Activated naive CD8-positive, alpha-beta T cell treated with anti-CD3 and anti-CD28 coated beads for 36 hours (primary cell): ENCODE measurements at places on chromosomes 1 and 21. TPM values are rescaled to one million over a fixed set of nuclear protein-coding genes. Genes with fewer than 3 reads are reported as not detected.

Gene IL20
- total RNA-seq: not detected

Gene AIRE
- total RNA-seq: not detected

Gene PRKAA2
- 0.02 TPM for total RNA-seq

Gene CFHR3
- total RNA-seq: not detected

Gene TGFB2
- not detected for total RNA-seq

Gene ATP6V1G3
- not detected for total RNA-seq

Gene BGLAP
- total RNA-seq: 1.6 TPM

Gene RIPK4
- total RNA-seq: 0.76 TPM

Gene RASAL2
- not detected for total RNA-seq

Gene OVAAL
- total RNA-seq: not detected

Gene S100B
- total RNA-seq: 8.7 TPM

Gene CATSPERE
- total RNA-seq: 0.45 TPM

Gene CREB3L4
- 6.8 TPM for total RNA-seq

Gene LCE2B
- not detected for total RNA-seq

GRCh38 chr1:39177706-39178105 lies 26.8 kb upstream of the MACF1 start:
- no peak for DNase-seq

- DNase-seq: peak; percentile 50
Observed at GRCh38 chr1:182259229-182259872, 132.2 kb downstream of the GLUL start.

- no peak for DNase-seq
Observed at GRCh38 chr1:165659581-165659895, 28.5 kb downstream of the MGST3 start.

- DNase-seq: no peak
Observed at GRCh38 chr1:109199710-109200109, 14.0 kb upstream of the SARS1 start.

- no peak for DNase-seq
Observed at GRCh38 chr1:118264343-118264742, 79.3 kb upstream of the SPAG17 start.

- DNase-seq: no peak
Observed at GRCh38 chr1:172717722-172718465, 59.0 kb downstream of the FASLG start.

GRCh38 chr1:38727684-38728584 lies 131.6 kb downstream of the RRAGC start:
- DNase-seq: no peak

DNA sequence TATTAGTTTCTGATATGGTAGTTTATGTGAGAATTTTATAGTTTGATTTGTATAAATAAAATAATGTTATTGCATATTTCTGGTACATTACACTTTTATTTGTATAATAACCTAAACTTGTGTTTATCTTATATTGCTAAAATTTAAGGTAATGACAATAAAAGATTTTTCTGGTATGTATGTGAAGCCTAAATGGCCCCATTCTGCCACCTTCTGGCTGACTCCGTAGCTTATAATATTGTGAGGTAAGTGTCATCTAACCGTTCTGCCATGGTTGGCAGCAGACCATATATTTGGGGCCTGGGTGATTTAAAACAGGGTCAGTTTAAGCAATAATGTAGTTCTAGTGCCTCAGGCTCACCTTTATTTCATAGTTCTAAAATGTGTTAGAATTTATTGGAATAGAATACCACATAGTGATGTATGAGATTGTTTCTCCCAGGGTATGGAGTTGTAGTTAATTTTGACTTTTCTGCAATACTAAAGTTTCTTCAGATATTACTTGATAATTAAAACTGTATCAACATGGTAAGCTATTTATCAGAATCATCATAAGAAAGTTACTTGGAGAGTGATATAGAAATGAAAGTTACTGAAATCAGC lies 21.2 kb upstream of the PRKACB start:
- DNase-seq: peak; percentile 23

DNA sequence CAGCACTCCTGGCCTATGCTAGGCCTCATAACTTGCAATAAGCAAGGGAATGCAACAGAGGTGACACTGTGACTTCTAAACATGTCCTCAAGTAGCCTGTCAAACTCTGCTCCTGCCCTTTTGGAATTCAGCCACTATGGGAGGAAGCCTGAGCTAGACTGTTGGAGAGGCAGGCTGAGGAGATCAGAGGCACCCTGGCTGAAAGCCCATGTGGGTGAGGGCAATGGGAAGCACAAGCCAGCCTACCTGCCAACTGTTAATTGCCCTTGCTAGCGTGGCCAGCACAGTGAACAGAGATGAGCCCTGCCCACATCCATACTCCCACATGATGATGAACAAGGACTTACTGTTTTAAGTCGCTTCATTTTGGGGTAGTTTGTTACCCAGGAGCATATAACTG lies 17.7 kb downstream of the GNB1 start:
- no peak for DNase-seq

GRCh38 chr21:43644609-43645008 lies 14.7 kb downstream of the HSF2BP start:
- no peak for DNase-seq

GRCh38 chr1:41416552-41417334 lies 55.5 kb downstream of the FOXO6 start:
- DNase-seq: peak; percentile 63

DNA sequence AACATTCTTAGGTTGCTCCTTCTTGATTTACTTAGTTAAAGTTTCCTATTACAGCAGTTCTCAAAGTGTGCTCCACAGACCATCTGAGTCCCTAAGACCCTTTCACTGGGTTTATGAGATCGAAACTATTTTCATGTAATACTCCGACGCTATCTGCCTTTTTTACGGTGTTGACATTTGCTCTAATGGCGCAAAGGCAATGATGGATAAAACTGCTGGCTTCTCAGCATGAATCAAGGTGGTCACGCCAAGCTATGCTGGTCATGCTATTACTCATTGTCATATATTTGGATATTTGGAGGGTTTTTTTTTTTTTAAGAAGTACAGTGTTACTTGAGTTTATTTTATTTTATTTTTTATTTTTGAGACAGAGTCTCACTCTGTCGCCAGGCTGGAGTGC lies 235.1 kb downstream of the KIF26B start:
- DNase-seq: no peak

DNA sequence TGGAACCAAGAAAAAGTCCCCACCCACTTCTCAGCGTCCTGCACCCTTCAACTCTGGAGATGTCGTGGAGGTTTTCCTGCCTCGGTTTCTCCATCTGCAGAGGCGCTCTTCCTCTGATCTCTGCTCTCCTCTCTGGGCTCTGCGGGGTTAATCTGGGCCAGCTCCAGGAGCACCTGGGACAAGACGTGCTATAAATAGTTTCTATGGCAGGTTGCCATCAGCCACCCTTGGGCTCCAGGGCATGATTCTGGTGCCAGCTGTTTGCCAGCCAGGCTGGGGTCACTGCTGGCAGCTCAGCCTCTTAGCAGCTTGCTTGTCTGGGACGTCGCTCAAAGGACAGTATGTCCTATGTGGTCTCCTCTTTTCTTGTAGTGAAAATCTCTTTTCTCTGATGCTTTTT lies 137.1 kb downstream of the ACTL8 start:
- no peak for DNase-seq

- no peak for DNase-seq
Observed at GRCh38 chr1:8571200-8571984, 246.0 kb downstream of the RERE start.

DNA sequence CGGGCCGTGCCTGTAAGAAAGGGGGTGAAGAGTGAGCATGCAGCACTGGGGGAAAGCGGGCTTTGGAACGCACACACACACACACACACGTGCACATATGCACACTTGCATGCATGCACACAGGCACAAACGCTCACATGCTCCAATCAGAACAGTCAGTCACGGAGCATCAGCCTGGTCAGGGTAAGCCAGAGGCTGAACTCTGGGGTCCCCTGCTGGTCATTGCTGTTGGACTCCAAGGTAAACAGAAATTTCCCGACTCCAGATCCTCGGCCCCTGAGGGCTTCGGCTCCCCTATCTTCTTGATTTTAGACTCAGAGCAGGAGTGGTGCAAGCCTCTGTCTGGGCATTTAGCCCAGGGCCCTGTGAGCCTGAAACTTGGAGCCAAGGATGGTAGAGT lies 54.2 kb downstream of the SYT2 start:
- DNase-seq: no peak

- DNase-seq: no peak
Observed at GRCh38 chr21:36654796-36655325, 44.1 kb upstream of the SIM2 start.

GRCh38 chr1:65267271-65267670 lies 42.1 kb upstream of the DNAJC6 start:
- no peak for DNase-seq

DNA sequence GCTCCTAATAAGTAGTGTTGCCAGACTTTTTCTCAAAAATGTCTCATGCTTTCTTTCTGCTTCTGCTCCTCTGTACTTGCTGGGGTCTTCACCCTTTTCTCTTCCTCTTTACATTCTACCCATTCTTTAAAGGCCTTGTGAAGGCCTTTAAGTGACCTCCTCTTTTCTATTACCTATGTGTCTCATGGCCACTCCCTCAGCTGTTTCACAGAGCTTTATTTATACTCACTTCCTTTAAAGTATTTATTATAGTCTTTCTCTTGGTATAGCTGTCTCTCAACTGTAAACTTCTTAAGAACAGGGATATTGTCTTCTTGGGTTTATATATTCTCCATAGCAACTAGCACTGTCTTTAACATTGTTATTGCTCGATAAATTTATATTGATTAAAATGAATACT lies 792 bp downstream of the GOLPH3L start:
- DNase-seq: no peak

- DNase-seq: no peak
Observed at GRCh38 chr1:89971600-89971999, 23.3 kb upstream of the ZNF326 start.

DNA sequence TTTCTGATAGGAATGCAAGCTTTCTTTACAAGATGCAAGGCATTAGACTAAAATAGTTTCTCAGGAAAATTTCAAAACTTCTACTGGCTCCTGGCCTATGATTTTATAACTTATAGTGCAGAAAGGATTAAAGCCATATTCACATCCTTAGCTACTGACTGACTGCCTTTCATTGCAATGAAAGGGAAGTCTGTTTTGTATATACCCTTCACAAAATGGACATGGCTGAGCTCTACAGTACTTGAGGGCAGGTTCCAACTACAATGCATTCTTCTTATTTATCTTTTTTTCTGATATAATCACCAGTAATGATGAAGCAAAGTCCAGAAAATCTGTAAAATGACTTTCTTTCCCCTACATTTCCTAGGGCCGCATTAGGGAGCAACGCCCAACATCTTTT lies 100.5 kb upstream of the ESRRG start:
- DNase-seq: no peak

DNA sequence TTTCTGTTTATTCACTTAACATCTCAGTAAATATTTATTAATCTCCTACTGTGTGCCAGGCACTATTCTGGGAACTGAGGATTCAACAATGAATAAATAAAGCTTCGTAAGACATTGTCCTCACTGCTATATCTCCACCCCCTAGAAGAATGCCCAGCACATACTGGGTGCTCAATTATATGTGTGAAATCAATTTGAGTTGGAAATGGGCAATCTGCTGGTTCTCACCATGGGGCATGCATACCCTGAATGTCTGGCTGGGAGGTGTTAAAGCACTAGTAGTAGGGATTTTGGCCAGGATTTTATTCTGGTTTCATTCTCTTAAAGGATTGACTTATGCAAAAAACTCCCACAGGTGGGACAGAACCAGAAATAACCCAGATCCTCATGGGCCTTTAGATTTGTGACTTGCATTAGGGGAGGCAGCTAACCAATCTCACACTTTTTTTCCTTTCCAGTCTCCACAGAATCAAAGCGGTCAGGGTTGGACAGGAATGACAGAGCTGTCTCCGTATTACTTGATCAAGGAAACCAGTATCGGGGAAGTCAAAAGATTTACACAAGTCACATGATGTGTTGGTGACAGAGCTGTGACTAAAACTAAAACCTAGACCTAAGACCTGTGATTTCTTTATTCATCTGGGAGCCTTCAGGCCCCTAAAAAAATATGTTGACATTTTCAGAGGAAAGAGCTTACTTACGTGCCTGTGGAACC lies 12.8 kb downstream of the GFI1 start:
- DNase-seq: no peak

- no peak for DNase-seq
Observed at GRCh38 chr1:113850127-113850796, 21.2 kb downstream of the PTPN22 start.

DNA sequence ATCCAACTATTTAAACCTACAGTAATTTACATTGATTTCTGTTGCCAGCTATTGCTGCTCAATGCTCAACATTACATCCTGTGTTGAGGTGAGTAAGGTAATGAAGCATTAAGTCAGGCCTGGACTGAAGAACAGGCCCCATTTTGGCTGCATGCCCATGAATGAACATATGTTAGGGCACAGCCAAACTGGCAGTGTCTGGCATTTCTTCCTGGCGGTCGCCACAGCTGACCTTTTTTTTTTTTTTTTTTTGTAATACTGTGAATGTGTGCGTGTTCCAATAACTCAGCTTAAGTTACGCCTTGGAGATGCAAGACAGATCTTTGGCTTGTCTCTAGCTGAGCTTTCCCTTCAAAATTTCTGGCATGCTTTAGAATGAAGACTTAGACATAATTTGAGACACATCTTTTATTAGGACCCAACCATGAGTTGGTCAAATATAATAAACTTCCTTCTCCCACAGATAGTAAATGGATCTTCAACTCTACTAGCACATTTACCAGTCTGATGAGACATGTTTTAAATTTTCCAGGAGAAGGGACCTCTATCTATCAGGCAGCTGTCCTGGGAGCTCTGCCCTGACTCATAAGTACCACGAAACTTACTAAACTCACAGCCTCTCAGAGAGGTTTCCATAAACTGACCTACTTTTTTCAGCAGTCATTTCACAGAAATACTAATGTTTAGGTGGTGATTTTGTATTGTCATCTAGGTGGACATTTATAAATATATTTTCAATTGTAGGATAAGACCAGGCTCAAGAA lies 341.1 kb upstream of the RUNX1 start:
- DNase-seq: no peak

GRCh38 chr1:56409112-56409691 lies 170.2 kb downstream of the PLPP3 start:
- no peak for DNase-seq

DNA sequence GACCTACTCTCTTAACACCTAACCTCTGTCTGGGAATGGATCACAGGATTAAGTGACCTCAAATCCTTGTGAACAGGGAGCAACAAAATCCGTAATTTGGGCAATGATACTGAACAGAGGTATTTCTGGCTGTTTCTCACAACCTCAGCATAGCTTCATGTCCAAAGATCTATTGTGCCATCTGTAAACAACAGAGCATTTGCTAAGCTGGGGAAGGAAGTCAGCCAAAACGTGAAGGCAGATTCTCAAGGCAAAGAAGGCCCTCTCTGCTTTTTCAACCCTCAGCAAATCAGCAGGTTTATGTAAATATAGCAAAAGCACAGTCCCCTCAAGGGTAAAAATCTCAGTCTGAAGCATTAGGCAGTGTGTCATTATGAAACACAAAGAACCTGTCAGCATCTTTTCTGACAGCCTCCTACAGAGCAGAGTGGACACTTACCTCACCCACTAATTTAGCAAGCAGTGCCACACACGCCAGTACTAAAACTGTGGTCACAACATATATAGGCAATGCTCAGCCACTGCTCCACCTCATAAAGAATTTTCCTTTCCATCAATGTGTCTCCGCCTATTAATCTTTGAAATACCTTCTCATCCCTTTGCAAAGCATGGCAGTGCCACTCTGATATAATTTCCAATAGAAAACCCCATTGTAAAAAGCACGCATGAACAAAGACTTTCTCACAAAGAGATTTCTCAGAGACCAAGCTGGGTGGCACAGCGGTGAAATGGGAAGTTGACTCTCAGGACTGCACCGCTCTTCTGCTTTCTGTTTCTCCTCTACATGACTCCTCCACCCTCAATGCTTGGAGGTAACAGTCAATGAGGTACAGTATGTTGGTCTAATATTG lies 188.0 kb downstream of the RERE start:
- no peak for DNase-seq

- no peak for DNase-seq
Observed at GRCh38 chr21:24994717-24995116, 612.6 kb downstream of the MRPL39 start.
